ENCODE measurements at places on chromosomes 7 and 10.

DNA sequence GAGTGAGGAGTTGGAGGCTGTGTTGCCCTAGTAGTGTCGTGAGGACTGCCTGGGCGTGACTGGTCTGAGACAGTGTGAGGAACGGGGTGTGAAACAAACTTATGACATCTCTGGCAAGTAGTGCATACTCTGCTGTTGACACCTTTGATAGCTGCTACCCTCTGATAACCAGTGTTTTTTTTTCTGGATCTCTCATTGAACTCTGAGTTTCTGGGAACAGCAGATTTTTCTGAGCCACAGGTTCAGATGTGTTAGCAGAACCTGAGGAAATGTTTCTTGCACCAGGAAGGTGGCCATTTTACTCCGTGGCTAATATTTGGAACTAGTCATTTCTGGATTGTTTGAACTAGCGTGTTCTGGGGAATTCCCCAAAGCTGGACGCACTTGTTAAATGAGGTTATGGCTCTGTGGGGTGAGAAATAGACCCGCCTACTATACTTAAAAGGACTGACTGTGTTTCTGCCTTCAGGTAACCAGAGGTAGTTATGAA, 52.9 kb downstream of the AUTS2 start:
- DNase-seq = peak; percentile 68

GRCh38 chr7:47992446-47992845, 13.0 kb upstream of the HUS1 start:
- DNase-seq = no peak

- no peak for DNase-seq
Measured at GRCh38 chr10:70560511-70560941, 42.0 kb downstream of the PRF1 start.

- peak; percentile 32 for DNase-seq
Measured at GRCh38 chr7:19051767-19052375, 65.6 kb downstream of the TWIST1 start.

DNA sequence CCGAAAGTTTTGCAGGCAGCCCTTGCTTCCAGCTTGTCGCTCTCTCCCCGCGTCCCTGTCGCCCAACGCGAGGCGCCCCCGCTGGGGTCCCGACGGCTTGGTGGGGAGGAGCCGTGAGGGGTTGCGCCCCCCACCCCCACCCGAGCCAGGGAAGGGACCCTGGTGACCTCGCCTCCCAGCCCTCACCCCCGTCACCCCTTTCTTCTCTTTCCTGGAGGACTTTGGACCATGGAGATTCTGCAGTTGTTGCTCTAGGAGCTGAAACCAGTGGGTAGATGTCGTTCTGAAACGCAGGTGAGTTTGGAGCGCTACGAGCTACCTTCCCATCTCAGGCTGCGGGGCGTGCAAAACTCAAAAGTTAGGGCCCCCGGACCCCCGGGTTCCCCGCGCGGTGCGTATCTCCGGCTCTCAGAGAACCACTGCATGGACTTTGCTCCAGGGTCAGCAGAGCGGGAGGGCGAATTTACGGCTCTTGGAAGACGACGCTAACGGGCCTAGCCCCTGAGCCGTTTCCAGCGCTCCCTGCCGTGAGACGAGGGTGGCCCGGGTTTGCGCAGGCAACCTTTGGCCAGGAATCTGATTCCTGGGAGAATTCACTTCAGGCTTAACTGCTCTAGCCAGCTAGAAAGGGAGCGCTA, 684 bp upstream of the ATXN7L1 start:
- no peak for DNase-seq

DNA sequence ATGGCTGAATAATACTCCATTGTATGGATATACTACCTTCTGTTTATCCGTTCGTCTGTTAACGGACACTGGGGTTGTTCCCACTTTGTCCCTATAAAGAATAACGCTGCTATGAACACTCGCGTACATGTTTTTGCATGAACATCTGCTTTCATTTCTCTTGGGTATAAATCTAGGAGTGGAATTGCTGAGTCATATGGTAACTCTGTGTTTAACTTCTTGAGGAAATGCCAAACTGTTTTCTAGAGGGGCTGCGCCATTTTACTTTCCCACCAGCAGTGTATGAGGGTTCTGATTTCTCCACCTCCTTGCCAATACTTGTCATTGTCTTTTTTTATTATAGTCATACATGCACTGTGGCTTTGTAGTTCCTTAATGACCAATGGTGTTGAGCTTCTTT, 20.6 kb upstream of the RASSF4 start:
- DNase-seq = no peak

DNA sequence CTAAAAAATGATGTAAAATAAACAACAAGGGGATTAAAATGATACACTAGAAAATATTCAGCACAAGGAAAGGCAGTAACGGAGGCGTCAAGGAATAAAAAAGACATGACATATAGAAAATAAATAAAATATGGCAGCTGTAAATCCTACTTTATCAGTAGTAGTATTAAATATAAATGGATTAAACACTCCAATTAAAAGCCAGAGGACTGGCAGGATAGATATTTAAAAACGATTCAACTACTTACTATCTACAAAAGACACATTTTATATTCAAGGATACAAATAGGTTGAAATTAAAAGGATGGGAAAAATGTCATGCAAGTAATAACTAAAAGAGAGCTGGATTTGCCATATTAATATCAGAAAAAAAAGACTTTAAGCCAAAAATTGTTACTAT, 43.2 kb downstream of the FZD1 start:
- no peak for DNase-seq
